ENCODE measurements at places on chromosomes 12 and 14. TPM values are rescaled to one million over a fixed set of nuclear protein-coding genes. Genes with fewer than 3 reads are reported as not detected.
A peak's percentile ranks its signal among the peaks of the same experiment; 100 is the strongest.

The BMAL2 gene
- 2.2 TPM for total RNA-seq

- no peak overlapping the region for H3K4me3 ChIP-seq
- H3K36me3 ChIP-seq = no peaks in the 10 kb centered on the region
- no peak for DNase-seq
- H3K27ac ChIP-seq = no peak overlapping the region
Measured at GRCh38 chr14:100786131-100786530, 39.8 kb upstream of the MEG3 start.

- H3K27me3 ChIP-seq = peaks cover 4% of the 10 kb centered on the region
- H3K4me1 ChIP-seq = no peaks in the 10 kb centered on the region
- no peak for DNase-seq
- no peak overlapping the region for H3K4me3 ChIP-seq
Measured at GRCh38 chr14:30349520-30349919, 209.4 kb upstream of the G2E3 start.

DNA sequence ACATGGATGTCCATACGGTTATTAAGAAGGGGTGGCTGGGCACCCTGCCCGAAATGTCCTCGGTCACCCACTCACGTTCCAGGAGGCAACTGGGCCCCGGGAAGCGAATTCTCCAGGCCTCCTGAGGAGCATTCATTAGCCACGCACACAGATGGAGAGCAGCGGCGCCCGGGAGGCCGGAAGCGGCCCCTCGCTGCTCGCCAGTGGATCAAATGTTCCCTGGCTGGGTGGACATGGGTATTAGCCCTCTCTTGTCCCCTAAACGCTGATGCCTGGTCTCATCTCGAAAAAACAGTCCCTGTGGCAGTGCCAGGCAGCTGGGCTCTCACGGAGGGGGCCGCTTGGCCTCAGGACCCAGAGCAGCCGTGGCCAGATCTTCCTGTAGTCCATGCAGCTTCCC, 59.0 kb upstream of the DLK1 start:
- no peaks in the 10 kb centered on the region for H3K4me1 ChIP-seq
- no peak overlapping the region for H3K4me3 ChIP-seq
- H3K27me3 ChIP-seq = peaks cover 4% of the 10 kb centered on the region
- no peaks in the 10 kb centered on the region for H3K36me3 ChIP-seq
- no peak overlapping the region for H3K27ac ChIP-seq

DNA sequence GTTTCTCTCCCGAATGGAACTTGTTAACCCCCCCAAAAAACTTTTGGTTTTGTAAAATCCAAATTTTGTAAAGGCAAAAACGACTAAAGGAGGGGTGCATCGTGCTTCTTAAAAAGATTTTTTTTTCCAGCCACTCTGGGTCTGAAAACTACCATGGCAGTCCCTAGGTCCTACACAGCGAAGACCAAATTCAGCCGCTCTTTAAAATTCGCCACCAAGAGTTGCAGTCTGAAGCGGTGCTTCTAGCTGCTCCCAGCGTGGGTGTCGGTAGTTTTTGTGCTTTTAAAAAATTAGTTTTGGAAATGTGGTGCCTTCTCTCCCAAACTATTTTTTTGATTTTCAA, 873 bp upstream of the GSC start:
- DNase-seq = no peak
- no peaks in the 10 kb centered on the region for H3K36me3 ChIP-seq
- peaks cover 33% of the 10 kb centered on the region for H3K27me3 ChIP-seq

DNA sequence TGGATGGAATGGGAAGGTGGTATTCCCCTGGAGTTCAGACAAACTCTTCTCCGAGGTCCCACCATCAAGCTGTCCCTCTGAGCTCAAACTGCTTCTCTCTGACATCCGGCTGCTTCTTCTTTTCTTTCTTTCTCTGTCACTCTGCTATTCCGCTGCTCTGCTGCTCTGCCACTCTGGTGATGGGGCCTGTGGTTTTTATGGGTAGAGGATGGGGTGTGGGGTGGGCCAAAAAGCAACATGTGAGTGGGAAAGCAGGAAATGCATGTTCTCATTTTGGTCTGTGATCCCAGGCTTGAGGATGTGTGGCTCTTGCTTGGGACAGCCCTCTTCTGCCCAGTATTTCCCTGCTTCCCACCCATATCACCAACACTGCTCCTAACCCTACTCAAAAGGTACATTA, 30.6 kb downstream of the CLECL1 start:
- peak overlapping the region; percentile 57 for H3K4me3 ChIP-seq
- H3K4me1 ChIP-seq = peaks cover 39% of the 10 kb centered on the region
- peak overlapping the region; percentile 43 for H3K27ac ChIP-seq

GRCh38 chr12:132649226-132649945, 30.8 kb downstream of the P2RX2 start:
- no peak overlapping the region for H3K27ac ChIP-seq
- no peak overlapping the region for H3K4me3 ChIP-seq
- no peaks in the 10 kb centered on the region for H3K4me1 ChIP-seq
- H3K27me3 ChIP-seq = no peaks in the 10 kb centered on the region
- no peak for DNase-seq
- H3K36me3 ChIP-seq = peaks cover 49% of the 10 kb centered on the region
